Stimulated activated naive B cell treated with anti-CD40 and anti-IgM and Interleukin-4, amounts not matched to agents 10 μg/mL and 1 μg/mL and 100 μg/mL, for 72 hours (primary cell): ENCODE measurements at places on chromosomes 12 and 14.
A peak's percentile ranks its signal among the peaks of the same experiment; 100 is the strongest.

DNA sequence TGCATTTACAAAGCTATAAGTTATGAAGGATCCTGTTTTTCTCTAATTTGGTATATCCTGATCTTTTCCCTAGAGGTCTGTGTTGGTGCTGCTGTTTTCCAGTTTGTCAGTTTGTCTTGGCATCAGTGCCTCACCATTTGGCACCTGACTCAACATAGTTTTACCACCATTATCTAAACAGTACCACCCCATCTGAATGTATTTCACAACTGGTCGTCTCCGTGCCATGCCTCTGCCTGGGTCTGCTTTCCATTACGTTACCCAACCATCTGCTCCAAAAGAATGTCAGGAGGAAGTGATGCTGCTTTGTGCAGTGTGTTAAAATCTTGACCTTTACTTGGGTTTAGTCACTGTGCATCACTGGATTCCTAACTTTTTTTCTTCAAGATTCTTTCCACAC is 129.3 kb upstream of the RASSF8 start:
- no peak for DNase-seq

GRCh38 chr14:85428926-85429325 is 101.0 kb upstream of the FLRT2 start:
- no peak for DNase-seq

DNA sequence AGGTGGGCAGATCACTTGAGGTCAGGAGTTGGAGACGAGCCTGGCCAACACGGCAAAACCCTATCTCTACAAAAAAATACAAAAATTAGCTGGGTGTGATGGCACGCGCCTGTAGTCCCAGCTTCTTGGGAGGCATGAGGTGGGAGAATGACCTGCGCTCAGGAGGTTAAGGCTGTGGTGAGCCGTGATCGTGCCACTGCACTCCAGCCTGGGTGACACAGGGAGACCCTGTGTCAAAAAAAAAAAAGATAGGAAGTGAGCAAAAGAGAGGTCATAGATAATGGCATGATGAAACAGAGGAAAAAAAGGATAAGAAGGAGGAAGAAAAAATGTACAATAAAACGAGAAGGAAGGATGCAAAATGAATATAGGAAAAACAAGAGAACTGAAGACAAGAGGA is 159.5 kb downstream of the ETV6 start:
- DNase-seq = no peak

- DNase-seq = no peak
Measured at GRCh38 chr12:118127867-118128266, 8.1 kb upstream of the PEBP1 start.

DNA sequence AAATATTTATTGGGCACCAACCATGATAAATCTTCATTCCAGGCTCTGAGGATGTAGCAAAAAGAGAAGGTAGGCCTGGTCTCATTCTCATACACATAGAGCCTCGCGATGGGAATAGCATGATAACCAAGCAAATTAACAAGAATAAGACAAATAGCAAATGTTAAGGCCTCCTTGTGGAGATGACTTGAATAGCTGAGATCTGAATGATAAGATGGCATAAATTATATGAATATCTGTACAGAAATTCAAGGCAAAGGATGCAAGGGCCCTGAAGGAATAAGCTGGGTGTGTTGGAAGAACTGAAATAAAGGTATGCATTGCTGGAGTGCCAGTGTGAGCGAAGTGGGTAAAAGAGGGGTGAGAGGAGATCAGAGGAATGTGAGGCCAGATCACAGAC is 114.8 kb downstream of the ALX1 start:
- DNase-seq = no peak

DNA sequence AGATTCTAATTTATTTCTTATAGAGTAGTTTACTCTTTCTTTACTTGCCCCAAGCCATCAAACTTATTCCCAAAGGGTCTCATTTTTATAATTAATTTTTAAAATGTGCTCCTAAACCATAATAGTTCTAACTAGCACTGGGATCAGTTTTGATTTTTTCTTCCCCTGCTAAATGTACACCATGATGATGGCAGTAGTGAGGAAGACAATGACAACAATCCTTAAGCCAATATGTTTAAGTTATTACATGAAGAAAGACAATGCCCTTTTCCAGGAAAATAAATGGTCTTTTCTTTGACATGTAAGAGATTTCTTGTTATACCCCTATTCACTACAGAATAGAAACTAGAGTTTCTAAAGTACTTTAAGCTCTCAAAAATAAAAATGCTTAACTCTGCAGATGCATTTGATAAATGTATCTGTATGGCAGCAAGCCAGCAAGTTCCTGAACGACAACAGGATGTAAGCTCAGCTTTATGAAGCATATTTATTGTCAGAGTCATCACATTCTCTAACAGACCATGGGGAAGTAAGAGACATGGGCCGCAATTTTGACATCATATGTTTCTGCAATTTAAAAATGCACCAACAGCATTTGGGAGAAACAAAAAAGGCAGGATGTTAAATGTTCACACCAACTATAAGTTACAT is 36.0 kb upstream of the SNX6 start:
- DNase-seq = no peak

- DNase-seq = no peak
Measured at GRCh38 chr14:44626423-44626822, 119.3 kb upstream of the FSCB start.

DNA sequence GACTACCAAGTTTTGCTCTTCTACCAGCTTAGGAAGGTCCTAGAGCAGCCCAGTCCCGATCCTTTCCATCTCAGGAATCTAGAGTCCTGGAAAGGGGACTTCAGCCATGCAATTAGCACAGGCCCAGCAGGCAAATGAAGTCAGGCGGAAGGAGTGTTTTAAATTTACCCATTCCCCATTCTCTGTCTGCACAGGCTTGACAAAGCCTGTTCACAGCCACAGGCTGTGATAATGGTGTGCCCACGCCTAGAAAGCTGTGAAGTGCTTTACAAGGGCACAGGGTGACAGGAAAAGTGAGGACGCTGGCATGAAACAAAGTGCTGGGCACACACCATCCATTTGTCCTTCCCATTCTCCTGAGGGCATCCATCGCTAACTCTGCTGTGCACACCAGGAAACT is 79.0 kb downstream of the PITPNM2 start:
- no peak for DNase-seq

GRCh38 chr12:119447618-119448017 is 113.1 kb downstream of the CCDC60 start:
- DNase-seq = no peak

- no peak for DNase-seq
Measured at GRCh38 chr12:90013409-90013808, 304.8 kb upstream of the ATP2B1 start.

DNA sequence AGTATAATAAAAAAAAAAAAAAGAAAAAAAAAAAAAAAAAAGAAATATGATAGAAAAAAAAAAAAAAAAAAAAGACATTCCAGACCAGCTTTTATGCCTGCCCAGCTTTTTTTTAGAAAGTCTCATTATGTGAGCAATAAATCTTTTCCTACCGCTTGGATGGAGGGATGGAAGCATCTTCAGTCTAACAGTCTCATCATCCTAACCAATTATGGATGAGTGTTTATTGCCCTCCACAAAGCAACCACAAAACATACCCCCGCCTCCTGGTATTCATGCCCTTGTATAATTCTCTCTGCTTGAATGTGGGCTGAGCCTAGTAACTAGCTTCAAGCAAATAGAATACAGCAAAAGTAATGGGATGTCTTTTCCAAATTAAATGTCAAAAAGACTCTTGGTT is 33.7 kb upstream of the ADAMTS20 start:
- no peak for DNase-seq

DNA sequence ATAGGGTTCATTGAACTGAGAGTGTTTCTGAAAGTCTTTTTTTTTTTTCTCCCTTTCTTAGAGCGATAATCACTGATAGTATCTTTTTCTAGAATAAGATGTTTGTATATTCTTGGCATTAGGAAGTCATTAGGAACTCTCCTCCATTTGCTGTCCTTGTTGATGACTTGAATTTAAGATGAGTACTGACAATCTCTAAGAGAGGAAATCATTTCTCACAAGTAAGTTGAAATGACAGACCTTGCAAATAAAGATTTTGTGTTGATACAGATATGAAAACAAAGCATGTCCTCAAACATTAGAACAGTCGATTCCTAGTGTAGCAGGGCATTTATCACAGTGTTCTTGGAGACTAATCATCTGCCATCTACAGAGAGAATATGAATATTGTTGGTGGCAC is 458.4 kb upstream of the SYT1 start:
- DNase-seq = no peak

GRCh38 chr14:32166029-32166428 is 35.8 kb upstream of the RNU6-7 start:
- no peak for DNase-seq

- DNase-seq = no peak
Measured at GRCh38 chr12:113097716-113098440, 37.7 kb downstream of the RASAL1 start.

- DNase-seq = no peak
Measured at GRCh38 chr12:54277823-54278276, 2.1 kb downstream of the CBX5 start.

DNA sequence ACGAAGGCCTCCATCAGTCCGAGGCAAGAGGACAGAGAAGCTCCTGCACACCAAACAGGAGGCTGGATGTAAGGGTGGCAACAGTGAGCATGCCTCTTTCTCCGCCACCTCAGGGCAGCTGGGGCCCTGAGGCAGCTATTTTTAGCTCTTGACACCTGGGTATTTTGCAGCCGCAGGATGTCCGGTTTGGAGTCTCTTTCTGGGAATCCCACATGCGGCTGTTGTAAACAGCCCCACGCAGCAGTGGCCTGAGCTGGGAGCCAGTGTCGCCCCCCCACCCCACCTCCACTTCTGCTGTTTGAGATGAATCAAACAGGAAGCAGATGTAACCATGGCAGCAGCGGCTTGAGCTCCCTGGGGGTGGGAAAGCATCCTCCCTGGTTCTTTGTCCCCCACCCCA is 11.7 kb downstream of the HDAC7 start:
- DNase-seq = peak; percentile 81

DNA sequence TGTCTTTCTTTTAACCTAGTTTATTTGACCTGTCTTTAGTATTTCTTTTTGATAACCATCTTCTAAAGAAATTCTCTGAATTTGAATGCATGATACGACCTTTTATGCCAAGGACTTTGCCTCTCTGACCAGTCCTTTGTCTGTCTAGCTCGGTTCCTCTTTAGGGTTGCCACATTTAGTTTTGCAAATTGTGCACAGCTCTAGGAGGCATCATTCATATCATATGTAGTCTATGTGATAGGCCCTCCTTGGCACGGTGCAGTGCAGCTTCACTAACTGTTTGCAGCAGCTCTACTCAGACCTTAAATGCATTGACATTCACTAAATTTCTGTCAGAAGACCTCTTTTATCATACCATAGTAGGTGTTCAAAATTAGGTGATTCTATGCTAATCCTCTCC is 75.6 kb downstream of the USP15 start:
- no peak for DNase-seq

DNA sequence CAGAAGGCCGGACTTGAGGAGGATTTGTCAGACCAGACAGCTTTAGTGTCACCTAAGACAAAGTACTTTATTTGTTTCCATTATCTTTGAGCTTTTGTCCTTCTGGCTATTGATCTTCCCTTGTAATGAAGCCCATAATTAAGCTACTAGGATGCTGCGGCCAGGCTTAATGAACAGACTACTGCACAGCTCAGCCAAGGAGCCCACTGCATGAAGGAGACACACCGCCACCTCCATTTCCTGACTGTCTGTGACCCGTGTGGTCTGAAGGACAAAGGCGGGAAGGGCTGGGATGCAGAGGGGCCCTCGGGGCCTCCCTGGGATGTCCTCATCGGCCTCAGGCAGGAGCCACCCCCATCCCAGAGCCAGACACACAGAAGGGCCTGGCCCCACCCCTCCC is 31.0 kb upstream of the GALNT9 start:
- no peak for DNase-seq

- no peak for DNase-seq
Measured at GRCh38 chr12:111636209-111636945, 37.3 kb upstream of the ATXN2 start.

- DNase-seq = no peak
Measured at GRCh38 chr12:60252359-60253096, 656.7 kb downstream of the SLC16A7 start.

DNA sequence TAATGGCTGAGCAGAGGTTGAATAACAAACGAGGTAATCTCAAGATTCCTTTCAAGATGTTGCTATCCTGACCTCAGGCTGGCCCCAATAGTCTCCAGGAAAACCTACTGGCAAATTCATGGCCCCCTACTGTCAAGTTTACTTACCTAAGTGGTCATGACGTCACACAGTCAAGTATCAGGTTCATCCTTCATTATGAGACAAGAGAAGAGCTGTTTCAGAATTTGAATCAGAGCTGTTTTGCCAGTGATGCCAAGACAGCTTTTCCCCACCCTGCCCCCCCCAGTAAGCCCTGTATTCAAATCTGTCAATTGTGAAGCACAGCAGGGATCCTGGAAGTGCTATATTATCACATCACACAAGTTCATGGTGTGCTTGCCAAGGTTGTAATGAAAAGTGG is 509.6 kb downstream of the NOVA1 start:
- DNase-seq = no peak

GRCh38 chr12:84814664-84815245 is 97.8 kb downstream of the SLC6A15 start:
- DNase-seq = no peak

DNA sequence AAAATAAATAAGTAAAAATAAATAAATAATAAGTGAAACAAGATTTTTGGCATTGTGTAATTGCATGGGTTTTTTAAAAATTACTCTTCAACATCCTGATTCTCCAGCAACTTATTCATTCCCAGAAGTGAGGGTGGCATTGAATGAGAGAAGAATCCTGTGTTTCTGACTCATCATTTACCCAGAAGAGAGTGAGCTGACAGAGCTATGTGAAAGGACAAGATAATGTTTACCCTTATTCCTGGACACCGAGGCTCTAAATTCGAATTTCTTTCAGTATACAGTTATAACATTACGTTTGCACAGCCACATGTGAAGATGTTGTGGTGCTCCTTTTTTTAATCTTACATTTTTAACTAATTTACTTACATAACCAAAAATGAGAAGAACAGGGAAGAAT is 36.4 kb downstream of the BBS10 start:
- no peak for DNase-seq

DNA sequence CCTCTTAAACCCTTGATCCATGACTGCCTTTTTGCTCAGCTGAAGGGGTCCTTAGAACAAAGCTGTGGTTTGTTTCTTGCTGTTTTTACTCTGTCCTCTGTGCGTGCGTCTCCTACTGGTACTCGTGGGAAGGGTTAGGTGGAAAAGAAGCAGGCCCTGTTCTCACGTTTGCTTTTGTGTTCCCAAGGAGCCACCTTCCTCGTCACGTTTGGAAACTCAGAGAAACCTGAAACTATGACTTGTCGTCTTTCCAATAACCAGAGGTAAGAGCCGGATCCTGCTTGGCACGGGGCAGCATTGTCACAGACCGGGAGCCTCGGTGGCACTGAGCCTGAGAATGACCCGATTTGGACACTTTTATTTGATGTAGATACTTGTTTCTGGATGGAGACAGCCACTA is 13.1 kb downstream of the ZFYVE21 start:
- no peak for DNase-seq

- no peak for DNase-seq
Measured at GRCh38 chr12:92118826-92119536, 26.7 kb downstream of the BTG1 start.

DNA sequence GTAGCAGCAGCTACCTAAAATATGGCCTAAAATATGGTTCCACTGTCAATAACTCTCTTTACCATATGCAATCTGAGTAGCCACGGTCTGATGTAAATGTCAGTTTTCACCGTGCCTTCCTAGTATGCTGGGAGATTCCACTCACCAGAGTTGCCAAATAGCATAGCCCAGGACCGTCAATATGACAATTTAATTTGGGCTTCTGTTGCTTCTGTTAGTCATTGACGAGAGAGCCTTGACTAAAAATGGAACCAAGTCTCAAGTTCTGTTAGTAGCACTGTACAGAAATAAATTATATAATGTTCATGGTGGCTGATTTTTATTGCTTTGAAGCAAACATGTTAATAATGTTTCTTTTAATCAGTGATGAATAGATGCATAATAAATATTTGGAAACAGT is 348.4 kb downstream of the BCAT1 start:
- DNase-seq = no peak
